Activated effector memory CD4-positive, alpha-beta T cell treated with Interleukin-2 at 50 U/mL for 16 hours (primary cell): ENCODE measurements at places on chromosomes 5 and 9.

DNA sequence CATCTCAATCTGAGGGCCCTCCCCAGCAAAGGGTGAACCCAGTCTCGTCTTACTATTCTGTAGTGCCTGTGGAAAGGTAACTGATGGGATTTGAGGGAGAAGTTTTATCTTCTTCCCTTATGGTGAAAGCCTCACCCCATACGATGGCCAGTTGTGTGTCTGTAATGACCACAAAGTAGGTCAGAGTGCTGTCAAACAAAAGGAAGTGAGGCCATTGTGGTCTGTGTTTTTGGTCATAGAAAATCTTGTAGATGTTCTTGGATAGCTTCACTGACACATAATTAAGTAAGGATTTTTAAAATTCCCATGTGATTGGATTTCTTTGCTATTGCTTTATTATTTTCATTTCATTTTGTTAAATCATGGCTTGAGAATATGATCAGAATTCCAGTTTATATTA, 505.1 kb upstream of the KLF4 start:
- no peak for DNase-seq

DNA sequence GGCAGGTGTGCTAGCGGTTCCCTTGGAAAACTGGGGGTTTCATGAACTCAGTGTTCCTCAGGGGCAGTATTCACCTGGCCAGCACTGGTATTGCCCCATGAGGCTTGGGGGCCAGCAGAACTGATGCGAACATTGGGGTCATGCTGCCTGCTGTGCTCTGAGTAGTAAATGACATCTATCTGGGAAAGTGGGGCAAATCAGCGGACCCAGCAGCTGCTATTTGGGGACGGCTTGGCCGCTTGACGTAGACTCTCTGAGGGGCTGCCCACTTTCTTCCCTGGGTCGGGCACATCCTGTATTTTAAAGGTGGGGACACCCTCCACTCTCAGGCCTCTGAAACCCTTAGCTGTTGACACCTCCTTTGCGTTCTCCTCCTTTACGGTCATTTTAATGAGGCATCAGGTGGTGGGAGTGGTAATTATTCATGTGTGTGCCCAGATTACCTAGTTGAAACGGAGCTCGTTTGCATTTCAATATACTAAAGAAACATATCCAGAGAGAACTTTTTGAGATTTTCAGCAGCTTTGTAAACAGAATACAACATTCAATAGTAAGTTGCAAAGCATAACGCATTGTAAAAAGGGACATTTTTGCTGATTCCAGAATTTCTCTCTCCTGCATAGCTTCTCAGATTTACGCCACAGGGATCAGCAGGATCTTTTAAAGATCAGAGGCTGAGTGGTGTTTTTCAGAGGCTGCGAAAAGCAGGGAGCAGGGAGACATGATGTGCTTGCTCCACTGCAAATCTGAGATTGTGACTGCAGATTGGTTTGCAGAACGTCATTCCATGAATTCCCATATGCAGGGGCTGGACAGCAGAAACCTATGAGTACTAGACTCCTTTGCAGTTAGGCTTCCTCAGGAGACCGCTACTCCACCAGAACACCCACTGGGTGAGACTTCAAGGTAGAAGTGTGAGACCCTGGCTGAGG, 56.8 kb upstream of the ZFR start:
- DNase-seq, result no peak

DNA sequence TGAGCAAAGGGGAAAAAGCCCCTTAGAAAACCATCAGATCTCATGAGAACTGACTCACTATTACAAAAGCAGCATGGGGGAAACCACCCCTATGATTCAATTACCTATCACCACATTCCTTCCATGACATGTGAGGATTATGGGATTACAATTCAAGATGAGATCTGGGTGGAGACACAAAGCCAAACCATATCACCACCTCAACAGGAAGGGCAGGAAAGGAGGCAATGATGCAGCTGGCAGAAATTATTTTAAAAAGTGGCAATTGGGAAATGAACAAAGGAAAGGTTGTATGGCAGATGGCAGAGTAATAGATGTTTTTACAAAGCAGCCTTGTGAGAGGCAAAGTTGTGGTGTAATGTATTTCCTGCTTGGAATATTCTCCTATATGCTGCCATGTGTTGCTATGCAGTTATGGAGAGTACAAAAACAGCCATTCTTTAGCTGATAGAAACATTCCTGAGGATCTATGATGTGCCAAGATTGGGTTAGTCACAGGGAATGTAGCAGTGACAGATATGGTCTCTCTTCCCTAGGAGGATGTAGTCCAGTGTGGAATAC, 138.8 kb downstream of the SMC2 start:
- no peak for DNase-seq

DNA sequence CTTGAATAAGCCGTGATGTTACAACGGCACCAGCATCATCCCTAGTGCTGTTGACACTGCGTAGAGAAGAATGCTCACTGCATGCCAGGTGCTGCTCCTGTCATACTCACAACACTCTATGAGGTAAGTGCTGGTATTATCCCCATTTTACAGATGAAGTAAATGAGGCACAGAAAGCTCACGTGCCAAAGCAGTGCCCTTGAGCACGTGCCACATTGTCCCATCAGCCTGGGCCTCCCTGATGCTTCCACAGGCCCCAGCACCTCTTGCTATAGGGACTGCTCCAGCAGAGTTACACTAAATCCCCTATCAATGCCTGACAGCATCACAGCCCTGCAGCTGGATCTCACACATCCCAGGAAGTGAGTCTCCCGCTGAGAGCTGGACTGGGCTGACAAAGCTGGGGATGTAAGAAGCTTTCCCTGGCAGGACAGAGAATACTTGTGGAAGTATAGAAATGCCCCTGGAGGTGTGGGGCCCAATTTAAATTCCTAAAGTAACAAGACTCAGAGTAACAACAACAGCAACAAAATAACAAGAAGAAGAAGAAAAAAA, 216.1 kb downstream of the FSTL4 start:
- DNase-seq, result no peak

DNA sequence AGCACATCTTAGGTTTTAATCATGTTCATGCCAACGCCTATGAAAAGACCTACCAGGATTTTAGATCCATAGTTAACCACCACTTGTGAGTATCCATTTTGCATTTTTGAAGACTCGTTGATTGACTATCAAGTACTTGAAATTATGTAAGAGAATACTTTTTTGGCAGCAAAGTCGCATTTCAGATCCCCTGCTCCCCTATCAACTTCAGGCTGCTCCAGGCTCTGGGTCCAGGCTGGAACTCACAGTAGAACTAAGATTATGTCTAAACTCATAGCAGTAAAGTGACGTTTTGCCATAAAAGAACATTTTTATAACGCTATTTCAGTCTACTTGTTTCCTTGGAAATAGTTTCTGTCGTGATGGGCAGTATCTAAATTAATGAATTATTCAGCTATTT, 267.7 kb downstream of the FANCC start:
- no peak for DNase-seq

- no peak for DNase-seq
Observed at GRCh38 chr9:135117281-135117680, 29.8 kb downstream of the OLFM1 start.
